ENCODE measurements at places on chromosomes 6 and 20.

- DNase-seq, result no peak
Observed at GRCh38 chr6:164455835-164456234, 853.6 kb downstream of the C6orf118 start.

DNA sequence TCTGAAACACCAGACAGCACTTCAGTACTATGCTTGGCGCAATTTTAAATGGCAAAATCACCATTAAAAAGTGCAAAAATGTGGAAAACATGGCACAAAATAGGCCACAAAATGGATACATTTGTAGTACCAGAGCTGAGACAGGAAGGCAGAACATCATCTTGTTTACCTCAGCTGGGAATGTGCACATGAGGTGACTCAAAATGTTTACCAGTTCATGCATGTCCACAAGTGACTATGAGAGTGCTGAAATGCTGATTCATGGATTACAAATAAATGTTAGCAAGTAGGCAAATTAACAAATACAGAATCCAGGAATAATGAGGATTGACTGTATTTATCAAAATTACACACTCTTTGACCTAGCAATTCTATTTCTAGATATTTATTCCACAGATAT, 201.6 kb downstream of the ISM1 start:
- DNase-seq, result no peak

GRCh38 chr6:158660333-158660754, 10.5 kb downstream of the SYTL3 start:
- peak; percentile 47 for DNase-seq

- peak; percentile 10 for DNase-seq
Observed at GRCh38 chr20:10714236-10714975, 40.6 kb upstream of the JAG1 start.

DNA sequence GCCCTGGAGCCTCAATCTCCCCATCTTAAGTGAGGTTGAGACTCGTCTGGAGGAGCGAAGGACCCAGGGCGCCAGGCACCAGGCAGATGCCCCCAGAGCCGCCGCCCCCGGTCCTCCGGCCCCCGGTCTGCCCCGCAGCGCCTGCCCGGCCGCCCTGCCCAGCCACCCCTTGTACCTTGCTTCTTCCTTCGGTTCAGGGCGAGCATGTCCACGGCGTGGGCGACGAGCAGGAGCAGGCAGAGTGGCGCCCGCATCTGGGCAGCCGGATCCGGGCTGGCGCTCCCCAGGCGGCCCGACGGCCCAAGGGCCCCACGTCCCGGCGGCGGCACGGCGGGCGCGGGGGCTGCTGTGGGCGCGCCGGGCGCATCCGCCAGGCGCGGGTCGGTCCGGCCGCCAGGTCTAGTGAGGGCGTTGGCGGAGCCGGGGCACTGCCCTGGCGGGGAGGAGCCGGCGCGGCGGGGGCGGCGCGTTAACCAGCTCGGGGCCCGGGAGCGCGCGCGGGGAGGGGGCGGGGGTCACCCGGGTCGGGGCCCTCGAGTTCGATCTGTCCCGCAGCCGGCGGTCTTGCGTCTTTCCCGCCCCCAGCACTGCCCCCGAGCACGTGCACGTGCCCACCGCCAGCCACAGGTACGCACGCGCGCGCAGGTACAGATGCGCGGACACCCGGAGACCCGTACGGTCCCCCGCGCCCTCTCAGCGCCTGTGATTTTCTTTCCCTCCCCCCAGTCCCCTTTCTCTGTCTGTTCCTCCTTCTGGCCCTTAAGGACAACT, at the start of gene RSPO4:
Gene RSPO4, minus strand, starts transcription at position 401 of the 771 bp plus-strand sequence. Its CDS starts 147 bp downstream, at position 254.
- no peak for DNase-seq
